ENCODE measurements at places on chromosomes 16 and 17. TPM values are rescaled to one million over a fixed set of nuclear protein-coding genes. Genes with fewer than 3 reads are reported as not detected.
A peak's percentile ranks its signal among the peaks of the same experiment; 100 is the strongest.

GRCh38 chr17:19812407-19812806 is 55.3 kb downstream of the ULK2 start:
- no peak overlapping the region for H3K27ac ChIP-seq
- H3K36me3 ChIP-seq, result no peaks in the 10 kb centered on the region
- no peak for DNase-seq
- no peaks in the 10 kb centered on the region for H3K4me1 ChIP-seq
- H3K4me3 ChIP-seq, result no peak overlapping the region
- no peaks in the 10 kb centered on the region for H3K27me3 ChIP-seq

DNA sequence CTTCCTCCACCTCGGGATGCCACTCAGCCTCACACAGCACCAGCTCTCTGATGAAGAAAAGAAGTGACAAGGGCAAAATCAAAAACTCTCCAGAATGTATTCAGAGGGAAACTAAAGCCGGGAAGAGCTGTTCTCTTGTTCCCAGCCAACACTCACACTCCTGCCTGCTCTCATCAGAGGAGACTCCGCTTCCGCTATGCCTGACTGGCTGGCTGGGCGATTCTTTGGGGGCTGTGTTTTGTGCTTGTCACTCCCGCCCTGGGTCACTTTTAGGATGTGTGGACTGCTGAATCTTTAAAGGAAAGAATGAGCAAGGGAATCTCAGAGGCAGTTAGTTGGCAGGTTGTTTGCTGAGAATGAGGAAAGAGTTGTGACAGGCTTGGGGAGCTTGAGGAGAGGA is 54.6 kb upstream of the TBX2 start:
- H3K27ac ChIP-seq, result no peak overlapping the region
- no peaks in the 10 kb centered on the region for H3K36me3 ChIP-seq
- no peak for DNase-seq
- H3K27me3 ChIP-seq, result no peaks in the 10 kb centered on the region
- no peaks in the 10 kb centered on the region for H3K4me1 ChIP-seq

Gene ZPBP2
- not detected for total RNA-seq

DNA sequence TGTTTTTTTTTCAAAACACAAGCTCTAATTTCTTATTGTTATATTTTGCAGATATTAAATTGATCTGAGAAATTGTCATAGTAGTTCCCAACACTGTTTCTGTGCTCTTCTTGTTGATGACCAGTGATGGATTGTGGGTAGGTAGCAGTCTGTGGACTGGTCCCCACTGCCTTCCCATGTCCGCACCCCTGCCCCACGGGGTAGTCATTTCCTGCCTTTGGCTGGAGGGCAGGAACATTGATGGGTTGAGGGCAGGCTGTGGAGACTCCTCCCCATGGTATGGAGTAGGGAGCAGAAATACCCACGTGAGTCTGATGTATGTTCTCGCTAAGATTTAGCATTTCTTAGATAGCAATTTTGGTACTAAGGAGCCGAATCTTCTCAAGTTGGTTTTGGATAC is 762.0 kb downstream of the CDH8 start:
- H3K4me1 ChIP-seq, result no peaks in the 10 kb centered on the region
- no peaks in the 10 kb centered on the region for H3K36me3 ChIP-seq
- no peak for DNase-seq
- H3K4me3 ChIP-seq, result no peak overlapping the region
- H3K27me3 ChIP-seq, result no peaks in the 10 kb centered on the region

- H3K27ac ChIP-seq, result no peak overlapping the region
- no peak for DNase-seq
- H3K27me3 ChIP-seq, result no peaks in the 10 kb centered on the region
- H3K36me3 ChIP-seq, result no peaks in the 10 kb centered on the region
- H3K4me1 ChIP-seq, result no peaks in the 10 kb centered on the region
- H3K4me3 ChIP-seq, result no peak overlapping the region
Measured at GRCh38 chr17:11324846-11325420, 83.9 kb downstream of the SHISA6 start.

GRCh38 chr17:79028496-79029326 is 4.7 kb downstream of the C1QTNF1 start:
- H3K36me3 ChIP-seq, result no peaks in the 10 kb centered on the region
- peak; percentile 59 for DNase-seq
- no peak overlapping the region for H3K4me3 ChIP-seq
- H3K27ac ChIP-seq, result peak overlapping the region; percentile 60
- peaks cover 56% of the 10 kb centered on the region for H3K4me1 ChIP-seq

DNA sequence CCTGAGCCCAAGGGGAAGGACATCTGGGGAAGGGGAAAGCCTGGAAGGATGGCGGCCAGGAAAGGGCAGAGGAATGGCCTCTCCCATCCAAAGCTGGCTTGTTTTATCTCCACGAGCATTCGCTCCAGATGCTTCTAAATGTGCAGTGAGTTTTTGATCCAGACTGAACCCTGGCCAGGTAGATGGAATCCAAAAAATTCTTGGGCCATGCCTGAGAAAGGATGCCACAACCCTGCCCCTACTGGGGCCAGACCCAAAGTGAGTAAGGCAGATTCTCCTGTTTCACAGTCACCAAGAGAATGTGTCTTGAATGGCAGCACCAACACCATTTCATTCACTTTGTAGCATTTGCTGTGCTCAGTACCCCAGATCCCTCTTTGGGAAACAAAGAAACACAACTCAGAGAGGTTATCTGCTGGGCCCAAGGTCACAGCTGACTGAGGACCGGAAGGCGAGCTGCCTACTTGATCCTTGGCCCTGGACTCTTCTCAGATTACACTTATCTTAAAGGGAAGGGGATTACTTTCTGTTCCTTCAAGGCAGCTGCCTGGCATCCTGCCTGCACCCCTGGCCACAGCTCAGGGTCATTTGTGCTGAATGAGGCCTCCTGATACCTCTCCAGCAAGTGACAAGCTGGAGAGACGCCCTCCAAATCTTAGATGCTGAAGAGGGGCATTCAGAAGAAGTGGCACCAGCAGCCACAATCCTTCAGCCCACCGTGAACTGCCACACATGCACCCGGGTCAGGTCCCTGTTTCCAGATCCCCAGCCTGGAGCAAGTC is 3.6 kb downstream of the LRRC75A start:
- H3K4me3 ChIP-seq, result no peak overlapping the region
- no peak for DNase-seq

DNA sequence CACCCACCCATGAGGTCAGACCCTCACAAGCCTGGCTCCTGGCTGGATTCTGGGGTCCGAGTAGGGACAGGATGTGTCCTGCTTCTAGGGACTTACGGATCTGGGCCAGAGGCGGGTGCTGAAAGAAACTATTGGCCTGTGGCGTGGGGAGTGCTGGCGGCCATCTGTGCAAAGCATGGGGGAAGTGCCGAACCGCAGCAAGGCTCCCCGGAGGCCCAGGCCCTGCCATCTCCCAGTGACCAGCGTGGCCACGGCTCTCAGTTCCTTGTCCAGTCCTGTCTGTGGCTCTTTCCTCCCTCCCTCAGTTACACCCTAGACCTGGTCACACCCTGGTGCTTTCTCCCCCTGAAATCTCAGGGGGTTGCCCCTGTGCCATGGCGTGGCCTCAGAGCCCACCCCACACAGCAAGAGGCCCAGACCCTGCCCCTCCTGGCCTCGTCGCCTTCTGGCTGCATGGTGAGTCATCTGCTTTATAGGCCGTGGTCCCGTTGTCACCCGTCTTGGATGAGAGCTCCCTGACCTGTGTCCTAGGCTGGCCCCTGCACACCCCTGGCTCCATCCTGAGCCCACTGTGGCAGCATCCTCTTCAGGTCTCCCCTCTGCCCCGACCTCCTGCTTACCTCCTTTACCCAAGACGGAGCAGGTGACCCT is 54.5 kb downstream of the PRMT7 start:
- no peaks in the 10 kb centered on the region for H3K4me1 ChIP-seq
- no peak overlapping the region for H3K27ac ChIP-seq
- H3K36me3 ChIP-seq, result no peaks in the 10 kb centered on the region
- DNase-seq, result no peak

- H3K36me3 ChIP-seq, result no peaks in the 10 kb centered on the region
- peak overlapping the region; percentile 77 for H3K27ac ChIP-seq
- peaks cover 53% of the 10 kb centered on the region for H3K27me3 ChIP-seq
- no peak overlapping the region for H3K4me3 ChIP-seq
- H3K4me1 ChIP-seq, result no peaks in the 10 kb centered on the region
Measured at GRCh38 chr17:78125976-78126894, 2.3 kb downstream of the TMC6 start.

DNA sequence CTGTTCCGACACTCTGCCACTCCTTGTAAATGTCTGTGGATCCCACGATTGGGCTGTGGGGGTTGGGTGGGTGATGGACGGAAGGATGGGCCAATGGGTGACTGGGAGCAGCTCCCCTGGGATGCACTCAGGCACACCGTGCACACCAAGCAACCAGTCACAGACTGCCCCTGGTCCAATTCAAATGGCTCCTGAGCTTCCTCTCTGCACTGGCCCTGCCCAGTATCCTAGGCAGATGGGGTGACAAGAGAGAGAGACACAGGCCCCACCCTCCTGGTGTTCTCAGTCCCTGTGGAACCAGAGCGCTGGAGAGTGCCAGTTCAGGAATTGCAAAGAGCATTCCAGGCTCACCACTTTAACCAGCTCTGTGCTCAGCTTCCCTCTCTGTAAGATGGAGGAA is 32.8 kb downstream of the BEAN1 start:
- H3K27me3 ChIP-seq, result peaks cover 42% of the 10 kb centered on the region
- H3K27ac ChIP-seq, result no peak overlapping the region
- no peaks in the 10 kb centered on the region for H3K4me1 ChIP-seq
- no peaks in the 10 kb centered on the region for H3K36me3 ChIP-seq
- DNase-seq, result peak; percentile 33

Gene ASB16
- 0.82 TPM for total RNA-seq

Gene USP6
- not detected for total RNA-seq

Gene EVPLL
- total RNA-seq, result not detected

Gene EVPL
- total RNA-seq, result 8.0 TPM

- no peaks in the 10 kb centered on the region for H3K27me3 ChIP-seq
- H3K36me3 ChIP-seq, result no peaks in the 10 kb centered on the region
- peaks cover 13% of the 10 kb centered on the region for H3K4me1 ChIP-seq
- H3K27ac ChIP-seq, result no peak overlapping the region
- H3K4me3 ChIP-seq, result no peak overlapping the region
Measured at GRCh38 chr17:79340333-79341221, 266.0 kb downstream of the ENGASE start.

DNA sequence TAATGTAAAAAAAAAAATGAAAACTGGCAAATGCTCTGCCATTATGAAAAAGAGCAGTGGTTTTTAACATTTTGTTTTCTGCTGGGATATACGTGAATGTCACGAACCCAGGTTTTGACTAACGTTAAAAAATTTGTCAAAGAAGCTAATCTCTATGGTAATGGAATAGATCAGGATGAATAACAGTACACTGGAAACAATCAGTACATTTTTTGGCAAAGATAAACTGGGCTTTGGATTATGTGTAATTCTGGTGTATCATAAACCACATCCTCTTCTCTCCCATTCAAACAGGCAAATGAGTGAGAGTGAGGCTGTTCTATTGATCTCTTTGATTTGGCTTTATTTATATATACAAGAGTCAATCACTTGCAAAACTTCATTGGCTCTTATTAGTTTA is 207.0 kb upstream of the IRX3 start:
- no peaks in the 10 kb centered on the region for H3K4me1 ChIP-seq
- H3K27me3 ChIP-seq, result no peaks in the 10 kb centered on the region
- H3K4me3 ChIP-seq, result no peak overlapping the region
- H3K27ac ChIP-seq, result no peak overlapping the region
- DNase-seq, result no peak
- H3K36me3 ChIP-seq, result no peaks in the 10 kb centered on the region

Gene PRSS36
- 0.83 TPM for total RNA-seq

Gene LDAF1
- 134 TPM for total RNA-seq

DNA sequence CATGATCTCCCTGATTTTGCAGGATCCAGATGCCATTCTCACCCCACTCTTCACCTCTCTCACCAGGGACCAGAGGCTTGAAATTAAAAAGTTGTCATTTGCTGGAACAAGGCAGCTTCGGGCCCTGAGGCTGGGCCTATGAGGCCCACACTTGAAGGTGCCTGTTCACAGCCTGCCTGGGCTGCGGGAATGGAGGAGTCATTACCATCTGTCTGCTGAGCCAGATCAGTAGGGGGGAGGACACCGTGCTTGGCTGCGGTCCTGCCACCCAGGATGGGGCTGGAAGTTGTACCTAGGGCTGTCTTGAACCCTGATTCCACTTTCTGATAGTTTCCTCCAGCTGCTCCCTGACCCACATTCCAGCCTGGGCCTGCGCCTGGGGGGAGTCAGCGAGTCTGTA is 208.3 kb upstream of the N4BP1 start:
- no peaks in the 10 kb centered on the region for H3K36me3 ChIP-seq
- no peaks in the 10 kb centered on the region for H3K27me3 ChIP-seq
- H3K27ac ChIP-seq, result no peak overlapping the region
- DNase-seq, result no peak

- H3K36me3 ChIP-seq, result no peaks in the 10 kb centered on the region
- no peak overlapping the region for H3K27ac ChIP-seq
Measured at GRCh38 chr16:18979936-18980335, 3.8 kb upstream of the TMC7 start.

- H3K27me3 ChIP-seq, result no peaks in the 10 kb centered on the region
- no peak for DNase-seq
- H3K4me1 ChIP-seq, result peaks cover 63% of the 10 kb centered on the region
- H3K4me3 ChIP-seq, result no peak overlapping the region
- peak overlapping the region; percentile 98 for H3K27ac ChIP-seq
Measured at GRCh38 chr16:70736465-70737376, 50.9 kb upstream of the MTSS2 start.

DNA sequence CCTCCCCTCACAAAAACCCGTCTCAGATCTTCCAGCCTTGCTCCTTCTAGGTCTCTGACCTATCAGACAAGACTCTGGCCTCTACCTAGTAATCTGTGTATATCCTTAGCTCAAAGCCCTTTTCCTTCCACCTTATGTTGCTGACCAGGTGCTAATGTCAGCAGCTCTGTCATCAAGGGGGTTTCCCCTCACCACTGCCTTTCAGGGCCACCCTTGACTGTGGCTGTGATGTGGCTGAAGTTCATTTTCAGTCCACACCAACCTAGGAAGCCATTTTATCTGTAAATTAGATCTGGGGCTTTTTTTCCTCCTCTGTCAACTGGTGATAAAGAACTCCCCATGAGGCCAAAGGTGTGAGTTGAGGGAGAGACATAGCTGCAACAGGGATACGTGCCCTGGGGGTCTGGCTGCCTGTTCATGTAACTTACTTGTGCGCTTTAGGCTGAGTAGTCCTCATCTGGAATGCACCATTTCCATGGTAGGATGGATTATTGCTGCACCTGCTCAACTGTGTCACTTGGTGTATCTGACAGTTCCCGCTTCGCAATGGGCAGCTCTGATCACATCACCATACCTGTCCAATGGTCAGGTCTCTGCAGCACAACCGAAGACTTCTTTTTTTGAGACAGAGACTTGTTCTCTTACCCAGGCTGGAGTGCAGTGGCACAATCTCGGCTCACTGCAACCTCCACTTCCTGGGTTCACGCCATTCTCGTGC is 14.7 kb upstream of the RUNDC3A start:
- no peak overlapping the region for H3K27ac ChIP-seq
- H3K4me3 ChIP-seq, result no peak overlapping the region
- H3K4me1 ChIP-seq, result no peaks in the 10 kb centered on the region

All from sigmoid colon (tissue), 7 donors.